Right ventricle myocardium inferior (tissue), 1 donor: ENCODE measurements at places on chromosomes 11 and 22. TPM values are rescaled to one million over a fixed set of nuclear protein-coding genes. Genes with fewer than 3 reads are reported as not detected.
A peak's percentile ranks its signal among the peaks of the same experiment; 100 is the strongest.

The THOC5 gene
- 46.5 TPM for total RNA-seq

The ADORA2A gene
- 4.3 TPM for total RNA-seq

The XRRA1 gene
- total RNA-seq = 6.6 TPM

The CASP12 gene
- 0.22 TPM for total RNA-seq

The KIRREL3 gene
- 0.24 TPM for total RNA-seq

The KRTAP5-11 gene
- not detected for total RNA-seq

The CATSPER1 gene
- total RNA-seq = not detected

The SPTBN2 gene
- total RNA-seq = 0.95 TPM

DNA sequence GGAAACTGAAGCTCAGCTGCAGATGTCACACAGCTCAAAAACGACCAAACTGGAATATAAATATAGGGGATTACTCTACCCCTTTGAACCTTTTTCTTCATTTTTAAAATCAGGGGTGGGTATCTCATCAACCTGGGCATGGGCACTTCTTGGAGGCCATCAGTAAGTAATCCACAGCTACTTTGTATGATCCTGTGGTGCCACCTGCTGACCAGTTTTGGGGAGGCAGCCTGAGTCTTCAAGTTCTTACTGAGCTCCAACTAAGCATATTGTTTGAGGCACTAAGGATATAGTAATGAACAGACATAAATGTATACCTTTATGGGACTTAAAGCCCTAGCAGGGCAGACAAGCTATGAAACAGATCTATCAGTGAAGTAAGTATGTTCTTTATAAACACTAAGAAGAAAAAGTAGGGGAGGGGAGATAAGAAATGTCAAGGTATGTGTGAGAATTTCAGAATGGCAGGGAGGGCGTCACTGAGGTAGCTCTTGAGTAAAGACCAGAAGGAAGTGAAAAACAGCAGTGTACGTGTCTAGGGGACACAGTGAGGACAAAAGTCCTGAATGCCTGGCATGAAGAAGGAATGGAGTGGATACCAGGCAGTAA is 18.4 kb downstream of the TUB start:
- DNase-seq = no peak

DNA sequence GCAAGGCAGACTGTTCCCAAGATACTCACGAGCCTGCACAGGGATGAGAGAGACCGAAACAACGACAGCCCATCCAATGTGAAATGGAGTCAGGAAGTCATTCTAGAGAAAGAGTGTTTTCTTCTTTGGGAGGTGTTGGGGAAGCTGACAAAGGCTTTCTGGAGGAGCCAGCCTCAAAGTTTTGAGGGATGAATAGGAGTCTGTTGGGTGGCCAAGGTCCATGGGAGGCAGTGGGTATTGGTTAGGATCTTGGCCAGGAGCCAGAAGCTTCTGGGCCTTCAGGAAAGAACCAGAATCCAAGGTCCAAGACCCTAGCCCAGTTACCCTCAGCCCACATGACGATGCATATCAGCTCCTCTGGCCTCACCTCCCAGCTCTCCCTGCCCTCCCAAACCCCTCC is 59.9 kb upstream of the SHISAL1 start:
- DNase-seq = no peak

- DNase-seq = no peak
Observed at GRCh38 chr11:109026891-109027489, 362.1 kb downstream of the DDX10 start.

DNA sequence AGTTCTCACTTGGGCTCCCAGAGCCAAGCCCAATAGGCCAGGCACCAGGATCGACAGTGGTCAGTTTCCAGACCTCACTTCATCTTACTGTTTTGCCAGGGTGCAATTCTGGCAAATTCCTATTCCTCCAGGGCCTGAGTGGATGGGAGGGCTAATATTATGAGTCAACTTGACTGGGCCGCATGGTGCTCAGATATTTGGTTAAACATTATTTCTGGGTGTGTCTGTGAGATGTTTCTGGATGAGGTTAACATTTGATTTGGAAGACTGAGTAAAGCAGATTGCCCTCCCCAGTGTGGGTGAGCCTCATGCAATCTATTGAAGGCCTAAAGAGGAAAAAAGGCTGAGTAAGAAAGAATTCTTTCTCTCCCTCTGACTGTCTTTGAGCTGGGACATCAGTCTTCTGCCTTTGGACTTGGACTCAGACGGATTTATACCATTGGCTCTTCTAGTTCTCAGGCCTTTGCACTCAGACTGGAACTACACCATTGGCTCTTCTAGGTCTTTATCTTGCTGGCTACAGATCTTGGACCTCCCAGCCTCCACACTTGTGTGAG is 132.9 kb upstream of the ZBED5 start:
- DNase-seq = no peak

DNA sequence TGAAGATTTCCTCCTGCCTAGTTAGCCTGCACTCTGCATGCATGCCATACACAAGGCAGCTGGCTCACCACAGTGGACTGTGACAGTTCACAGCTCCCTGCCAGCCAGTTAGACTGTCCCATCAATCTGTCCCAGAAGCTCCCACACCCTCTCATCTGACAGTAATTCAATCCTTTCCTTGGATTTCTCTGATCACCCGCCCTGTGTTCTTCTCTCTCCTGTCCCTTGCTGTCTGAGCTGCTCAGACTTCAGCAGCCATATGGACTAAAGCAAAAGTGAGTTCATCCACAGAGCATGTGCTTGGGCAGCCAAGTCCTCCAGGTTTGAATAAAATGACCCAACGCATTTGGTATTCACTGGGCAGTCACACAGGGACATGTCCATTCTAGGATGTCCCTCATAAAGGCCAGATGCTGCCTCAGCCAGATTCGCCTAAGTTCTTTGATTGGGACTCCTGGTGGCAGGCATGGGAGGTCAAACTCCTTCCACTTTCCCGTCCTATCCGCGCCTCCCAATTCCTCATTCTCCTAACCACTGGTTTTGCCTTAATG is 54.5 kb upstream of the ZBTB44 start:
- no peak for DNase-seq

- no peak for DNase-seq
Observed at GRCh38 chr11:114130115-114130576, 70.6 kb downstream of the ZBTB16 start.

GRCh38 chr11:123544631-123545375 is 109.6 kb downstream of the SCN3B start:
- no peak for DNase-seq

DNA sequence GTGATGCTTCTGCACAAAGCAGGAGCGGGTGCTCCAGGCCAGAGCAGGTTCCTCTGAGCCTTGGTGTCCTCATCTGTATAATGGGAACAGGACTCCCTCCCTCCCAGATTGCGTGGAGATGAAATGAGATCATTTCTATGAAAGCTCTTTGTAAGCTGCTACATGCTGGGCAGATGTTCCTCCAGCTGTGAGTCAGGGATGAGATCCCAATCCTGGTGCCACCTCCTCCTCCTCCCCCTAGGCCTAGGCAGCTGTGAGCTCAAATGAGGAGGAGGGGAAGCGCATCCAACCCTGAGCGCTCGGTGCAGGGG is 7.0 kb upstream of the CABP2 start:
- DNase-seq = no peak

- no peak for DNase-seq
Observed at GRCh38 chr11:22337596-22338485, at the start of gene SLC17A6. Gene SLC17A6, plus strand, starts transcription at chr11:22338381. Its CDS starts 153 bp downstream, at chr11:22338534.

- no peak for DNase-seq
Observed at GRCh38 chr11:127616158-127616557, 615.6 kb upstream of the KIRREL3 start.

DNA sequence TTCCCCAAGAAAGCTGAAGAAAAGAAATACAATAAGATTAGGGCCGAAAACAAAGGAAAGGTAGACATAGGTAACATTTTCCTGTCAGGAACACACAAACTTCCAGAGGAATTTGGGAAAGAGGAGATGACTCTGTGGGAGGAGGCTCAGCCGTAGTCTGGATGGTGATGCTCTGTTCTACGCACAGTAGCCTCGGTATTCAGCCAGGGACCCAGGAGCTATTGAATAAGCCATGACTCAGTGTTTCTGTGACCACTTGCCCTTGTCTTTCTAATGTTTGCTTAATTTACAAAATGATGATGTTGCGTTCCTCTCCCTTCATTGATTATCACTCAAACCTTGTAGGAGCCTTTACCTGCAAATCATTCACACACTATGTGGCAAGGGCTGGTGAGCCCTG is 745.0 kb downstream of the NTM start:
- DNase-seq = no peak

GRCh38 chr22:19035474-19036228 is 86.6 kb downstream of the DGCR2 start:
- peak; percentile 22 for DNase-seq

DNA sequence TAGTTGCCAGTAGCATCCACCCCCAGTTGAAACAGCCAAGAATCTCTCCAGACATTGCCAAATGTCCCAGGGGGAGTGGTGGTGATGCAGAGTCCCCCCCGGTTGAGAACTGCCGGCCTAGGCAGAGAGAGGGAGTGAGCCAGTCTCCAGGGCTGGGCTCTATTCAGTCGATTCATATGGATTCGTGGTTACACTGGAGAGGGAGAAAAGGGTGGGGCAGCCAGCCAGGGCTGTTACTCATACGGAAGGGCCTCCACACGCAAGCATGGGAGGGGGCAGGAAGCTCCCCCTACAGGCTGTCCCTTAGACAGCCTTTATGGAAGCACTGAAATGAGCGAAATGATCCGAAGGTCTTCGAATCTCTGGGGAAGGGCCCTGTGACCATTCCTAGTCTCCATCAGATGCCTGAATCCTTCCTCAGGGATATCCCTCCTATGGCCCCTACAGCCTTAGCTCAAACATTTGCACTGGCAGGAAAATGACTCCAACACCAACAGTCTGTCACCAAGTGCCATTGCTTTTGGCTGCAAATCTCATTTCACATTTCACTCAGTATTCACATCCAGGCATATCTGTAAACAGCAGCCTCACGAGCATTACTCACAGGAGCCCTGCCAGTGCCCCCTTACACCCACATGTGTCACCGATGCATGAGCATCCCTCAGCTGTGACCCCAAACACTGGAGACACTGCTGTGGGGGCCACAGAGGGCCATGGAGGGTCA is 18.4 kb upstream of the TLCD5 start:
- DNase-seq = no peak

DNA sequence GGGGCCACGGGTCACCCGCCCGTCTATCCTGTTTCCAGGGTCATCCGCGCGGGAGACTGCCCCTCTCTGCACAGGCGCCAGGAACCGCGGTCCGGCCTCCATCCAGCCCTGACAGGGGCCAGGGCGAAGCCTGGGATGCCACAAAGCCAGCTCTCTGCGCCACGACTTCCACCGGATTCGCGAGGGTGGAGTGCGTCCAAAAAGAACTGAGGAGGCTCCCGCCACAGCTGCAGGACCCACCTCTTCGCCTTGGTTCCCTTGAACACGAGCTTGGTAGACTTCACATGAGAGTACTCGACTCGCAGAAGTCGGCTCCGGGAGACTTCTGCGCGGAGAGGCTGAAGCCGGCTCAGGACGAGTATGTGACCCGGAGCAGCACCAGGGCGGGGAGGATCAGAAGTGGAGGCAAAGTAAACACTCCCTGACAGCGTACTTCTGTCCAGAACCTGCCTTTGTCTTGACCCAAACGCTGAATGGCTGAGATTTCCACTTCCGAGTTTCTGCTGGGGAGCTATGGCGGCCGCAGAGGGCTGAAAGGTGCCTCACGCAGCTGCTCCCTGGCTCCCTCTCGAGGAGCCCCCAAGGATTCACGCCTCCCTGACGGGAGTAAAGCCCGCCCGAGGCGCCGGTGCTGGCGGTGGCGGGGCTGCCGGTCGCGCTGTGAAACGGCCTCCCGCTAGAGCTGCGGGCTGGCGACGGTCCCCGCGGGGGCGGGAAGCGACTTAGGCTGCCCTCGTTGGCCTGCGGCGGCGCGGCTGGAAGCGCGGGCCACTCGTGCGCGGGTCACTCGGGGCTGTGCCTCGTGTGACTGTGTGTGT is 4566.7 kb upstream of the OR11H1 start:
- DNase-seq = peak; percentile 41

DNA sequence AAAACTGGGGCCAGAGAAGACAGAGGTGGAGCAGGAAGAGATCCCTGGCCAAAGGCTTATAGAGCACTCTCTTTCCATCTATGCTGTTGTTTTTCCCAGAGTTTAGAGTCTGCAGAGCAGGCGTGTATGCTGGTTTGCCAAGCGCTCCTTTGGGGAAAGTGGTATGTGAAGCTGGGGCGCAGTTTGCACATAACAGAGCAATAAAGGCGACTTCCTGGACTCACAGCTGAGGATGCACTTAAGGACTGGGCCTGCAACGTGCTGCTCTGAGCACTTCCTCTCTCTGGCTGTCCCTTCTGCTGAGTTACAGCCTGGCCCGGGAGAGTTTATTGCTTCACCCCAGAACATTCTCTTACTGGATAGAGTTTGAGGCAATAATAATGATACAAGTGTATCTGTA is 41.7 kb downstream of the THAP12 start:
- DNase-seq = peak; percentile 85

- DNase-seq = no peak
Observed at GRCh38 chr11:18757811-18758210, 31.8 kb upstream of the IGSF22 start.

GRCh38 chr11:118749429-118749828 is 41.5 kb downstream of the DDX6 start:
- no peak for DNase-seq

DNA sequence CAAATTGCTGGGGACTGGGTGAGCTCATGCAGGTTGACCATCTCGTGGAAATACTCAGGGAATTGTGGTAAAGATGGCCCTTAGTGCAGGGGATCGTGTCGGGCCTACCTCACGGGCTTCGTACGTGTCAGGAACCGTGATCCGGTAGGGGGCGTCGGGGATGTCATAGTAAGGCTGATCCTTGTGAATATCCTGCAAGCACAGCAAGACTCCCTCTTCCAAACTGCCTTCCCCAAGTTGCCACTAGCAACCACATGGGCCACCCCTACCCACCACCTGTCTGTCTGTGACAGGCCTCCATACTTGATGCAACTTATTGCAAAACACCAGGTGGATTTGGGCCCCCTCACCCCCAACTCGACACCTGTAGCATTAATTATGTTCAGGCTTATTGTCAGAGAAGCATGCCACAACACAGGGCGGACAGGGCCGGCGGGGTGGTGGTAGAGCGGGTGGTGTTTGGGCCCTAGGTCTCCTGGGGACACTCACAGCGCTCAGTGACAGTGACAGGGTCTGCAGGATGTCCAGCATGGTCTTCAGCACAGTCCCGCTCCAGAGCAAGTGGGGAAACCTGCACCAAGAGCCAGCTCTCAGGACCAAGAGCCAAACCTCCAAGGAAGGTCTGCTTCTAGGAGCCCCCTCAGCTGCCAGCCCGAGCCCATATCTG is 22.6 kb upstream of the SERPIND1 start:
- DNase-seq = no peak

- DNase-seq = no peak
Observed at GRCh38 chr11:3775736-3776406, 21.5 kb downstream of the NUP98 start.
